CD4-positive, alpha-beta T cell treated with Interleukin-6 at 100 ng/mL for 8 hours (primary cell): ENCODE measurements at places on chromosomes 6 and 20.

DNA sequence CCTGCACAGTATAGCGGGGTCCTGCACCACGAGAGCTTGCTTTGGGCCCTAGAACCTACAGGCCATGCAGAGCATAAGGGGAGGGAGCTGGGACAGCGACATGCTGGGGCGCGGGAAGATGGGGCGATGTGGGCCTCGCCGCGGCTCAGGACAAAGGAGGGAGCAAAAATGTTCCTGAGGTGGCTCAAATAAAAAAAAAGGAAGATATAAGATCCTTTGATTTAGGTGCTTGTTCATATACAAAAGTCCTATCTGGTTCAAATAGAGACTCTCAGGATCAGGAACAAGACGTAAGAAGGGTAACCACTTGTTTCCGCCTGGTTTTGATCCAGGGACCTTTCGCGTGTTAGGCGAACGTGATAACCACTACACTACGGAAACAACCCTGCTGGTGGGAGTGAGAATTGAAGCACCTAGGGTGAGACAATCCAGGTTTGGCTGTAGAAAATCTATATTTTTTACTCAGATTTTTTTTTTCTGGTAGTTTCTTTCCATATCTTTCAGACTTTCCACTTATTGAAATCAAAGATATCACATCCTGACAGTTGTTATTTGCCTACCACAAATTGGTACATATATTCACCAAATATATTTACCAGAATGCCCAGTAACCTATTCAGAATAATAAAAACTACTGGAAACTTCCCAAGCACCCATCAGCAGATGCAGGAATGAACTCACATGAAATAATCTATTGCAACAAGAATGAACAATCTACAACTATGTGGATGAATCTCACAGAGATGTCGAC, 177.9 kb upstream of the ZNF184 start:
- no peak for DNase-seq

- DNase-seq, result no peak
These were observed 2.6 kb downstream of the RPS10 start for GRCh38 chr6:34423254-34423653.

- no peak for DNase-seq
These were observed 67.7 kb downstream of the SLC16A10 start for GRCh38 chr6:111154981-111155380.

- no peak for DNase-seq
These were observed 159.3 kb upstream of the CENPW start for GRCh38 chr6:126180585-126180984.

DNA sequence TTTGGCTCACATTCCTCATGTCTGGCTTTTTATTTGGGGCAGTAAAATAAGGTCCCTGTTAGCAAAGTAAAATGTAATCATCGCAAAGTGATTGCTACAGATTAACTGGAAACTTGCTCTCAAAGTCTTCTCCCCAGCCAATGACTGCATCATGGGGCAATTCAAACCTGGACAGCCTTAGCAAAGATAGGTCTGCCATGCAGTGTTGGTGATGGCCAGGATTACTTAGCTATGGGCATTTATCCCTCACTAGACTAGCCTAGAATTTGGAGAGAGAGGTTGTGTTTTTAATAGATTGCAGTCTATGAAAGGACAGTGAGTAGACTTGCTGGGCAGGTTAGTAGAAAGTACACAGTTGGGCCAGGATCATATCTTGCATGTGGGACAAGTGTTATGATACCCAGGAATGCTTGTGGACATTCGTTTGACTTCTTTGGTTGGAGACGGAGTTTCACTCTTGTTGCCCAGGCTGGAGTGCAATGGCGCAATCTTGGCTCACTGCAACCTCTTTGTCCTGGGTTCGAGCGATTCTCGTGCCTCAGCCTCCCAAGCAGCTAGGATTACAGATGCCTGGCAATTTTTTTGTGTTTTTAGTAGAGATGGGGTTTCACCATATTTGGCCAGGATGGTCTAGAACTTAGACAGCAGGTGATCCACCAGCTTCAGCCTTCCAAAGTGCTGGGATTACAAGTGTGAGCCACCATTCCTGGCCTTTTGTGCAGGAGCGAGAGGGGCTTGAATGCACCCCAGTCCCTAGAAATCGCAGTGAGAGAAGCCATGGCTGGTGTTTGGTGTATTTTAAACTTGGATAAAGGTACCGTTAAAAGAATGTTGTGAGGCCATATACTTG, 3.4 kb downstream of the RPS12 start:
- DNase-seq, result no peak

DNA sequence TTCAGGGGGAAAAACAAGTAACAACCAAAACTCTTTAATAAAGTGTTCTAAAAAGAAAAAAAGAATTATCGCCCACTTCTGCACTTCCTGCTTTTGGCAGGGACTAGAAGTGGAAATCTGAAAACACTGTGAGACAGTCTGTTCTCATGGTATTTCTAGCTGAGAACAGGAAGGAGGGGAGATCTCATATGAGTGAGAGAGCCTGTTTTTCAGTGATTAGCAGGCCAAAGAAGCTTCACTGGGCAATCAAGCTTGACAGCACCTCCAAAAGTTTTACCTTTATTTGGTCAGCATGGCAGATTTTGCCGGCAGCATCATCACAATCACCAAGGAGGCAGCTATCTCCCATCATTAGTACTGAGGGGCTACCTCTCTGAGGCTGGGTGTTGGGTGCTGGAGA, 79.5 kb upstream of the ATXN1 start:
- DNase-seq, result no peak

DNA sequence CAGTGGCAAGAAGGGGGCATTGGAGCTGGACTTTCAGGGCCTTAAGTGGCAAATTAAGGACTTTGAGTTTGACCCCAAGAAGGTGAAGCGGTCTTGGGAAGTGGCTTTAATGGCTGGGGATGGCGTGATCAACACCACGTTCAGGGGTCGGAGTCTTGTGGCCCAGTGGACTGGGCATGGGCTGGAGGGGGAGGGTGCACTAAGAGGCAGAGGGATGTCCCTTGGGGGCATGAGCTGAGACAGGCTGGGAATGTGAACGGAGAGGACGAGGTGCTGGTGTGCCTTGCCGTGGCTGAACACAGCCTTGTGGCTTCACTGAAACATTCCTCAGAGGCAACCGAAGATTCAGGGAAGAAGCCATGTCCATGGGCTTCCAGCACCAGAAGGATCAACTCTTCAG, 227.0 kb downstream of the SYNDIG1 start:
- DNase-seq, result no peak

GRCh38 chr6:27872642-27873020, 39.6 kb downstream of the OR2B2 start:
- no peak for DNase-seq

DNA sequence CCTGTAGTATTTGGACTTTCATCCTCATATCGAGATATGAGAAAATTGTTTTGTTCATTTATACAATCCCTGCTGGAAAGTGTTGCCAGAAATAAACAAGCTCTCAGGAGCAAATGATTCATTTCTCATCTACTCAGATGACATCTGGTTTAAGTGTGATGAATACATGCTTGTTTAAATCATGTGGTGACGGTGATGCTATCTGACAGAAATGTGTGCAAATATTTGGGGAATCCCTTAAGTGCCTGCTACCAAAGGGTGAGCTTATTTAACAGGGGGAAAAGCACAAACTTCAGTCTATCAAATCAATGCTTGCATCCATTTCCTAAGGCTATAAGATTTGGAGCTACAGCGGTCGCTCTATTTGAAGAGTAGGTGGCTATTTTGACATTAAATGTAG, 368.3 kb upstream of the SASH1 start:
- DNase-seq, result no peak

DNA sequence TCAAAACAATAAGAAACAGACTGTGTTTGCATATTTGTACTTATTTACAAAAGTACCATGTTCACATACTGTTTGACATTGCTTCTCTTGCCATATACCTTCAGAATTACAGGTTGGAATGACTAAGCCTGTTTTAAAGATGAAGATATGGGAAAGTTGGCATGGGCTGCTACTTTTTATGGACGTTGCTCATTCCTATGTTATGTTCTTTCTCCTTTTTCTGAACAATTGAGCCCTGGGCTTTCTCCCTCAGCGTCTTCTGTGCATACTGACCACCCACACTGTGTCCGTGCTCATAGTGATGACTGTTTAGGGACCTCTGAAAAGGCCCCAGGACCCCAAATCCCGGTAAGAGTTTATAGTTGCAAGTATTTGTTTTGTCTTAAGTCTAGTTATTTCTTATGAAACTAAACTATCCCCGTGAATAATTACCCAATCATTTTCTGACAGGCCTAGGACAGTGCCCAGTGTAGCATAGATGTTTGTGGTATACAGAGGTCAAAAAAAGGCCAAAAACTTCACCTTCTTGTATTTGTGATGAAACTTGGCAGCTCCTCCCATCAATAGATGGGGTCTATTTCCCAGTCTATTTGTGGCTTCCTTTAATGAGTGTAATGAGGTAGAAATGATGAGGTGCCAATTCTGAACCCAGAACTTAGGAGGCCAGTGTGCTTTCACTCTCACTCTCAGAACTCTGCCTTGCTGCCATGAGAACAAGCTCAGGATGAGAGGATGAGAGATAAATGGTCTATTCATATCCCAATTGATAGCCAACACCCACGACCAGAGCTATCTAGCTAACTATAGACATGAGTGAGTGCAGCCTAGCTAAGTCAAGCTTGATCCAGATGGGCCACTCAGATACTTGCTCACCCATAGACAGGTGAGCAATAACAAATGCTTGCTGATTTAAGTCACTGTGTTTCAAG, 40.9 kb downstream of the GSTA4 start:
- no peak for DNase-seq

GRCh38 chr20:36591854-36592641, 13.5 kb upstream of the RAB5IF start:
- peak; percentile 63 for DNase-seq

GRCh38 chr6:84766118-84766798, 1.9 kb upstream of the TBX18 start:
- no peak for DNase-seq

GRCh38 chr20:7980332-7981046, 39.1 kb downstream of the TMX4 start:
- DNase-seq, result no peak

DNA sequence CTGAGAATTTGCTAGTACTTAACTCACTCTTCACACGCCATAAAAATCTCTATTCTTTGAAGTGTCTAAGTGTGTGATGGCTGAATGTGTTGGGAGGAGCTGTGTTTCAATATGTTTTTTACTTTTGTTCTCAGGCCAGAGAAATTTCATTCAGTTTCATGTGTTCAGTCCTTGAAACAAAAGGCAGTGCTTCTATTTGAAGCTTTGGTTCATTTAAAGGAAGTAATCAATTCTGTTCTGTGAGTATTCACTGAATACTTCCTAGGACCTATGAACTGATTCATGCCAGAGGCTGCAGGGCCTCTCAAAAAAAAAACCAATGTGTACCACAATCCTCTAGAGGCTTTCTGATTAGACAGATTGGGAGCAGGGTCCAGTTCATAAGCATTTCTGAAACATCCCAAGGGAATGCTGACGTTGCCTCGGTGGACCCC, 12.4 kb upstream of the F13A1 start:
- no peak for DNase-seq

GRCh38 chr6:96468681-96469224, 52.9 kb upstream of the UFL1 start:
- no peak for DNase-seq

GRCh38 chr6:43634702-43635303, 837 bp upstream of the MAD2L1BP start:
- no peak for DNase-seq

DNA sequence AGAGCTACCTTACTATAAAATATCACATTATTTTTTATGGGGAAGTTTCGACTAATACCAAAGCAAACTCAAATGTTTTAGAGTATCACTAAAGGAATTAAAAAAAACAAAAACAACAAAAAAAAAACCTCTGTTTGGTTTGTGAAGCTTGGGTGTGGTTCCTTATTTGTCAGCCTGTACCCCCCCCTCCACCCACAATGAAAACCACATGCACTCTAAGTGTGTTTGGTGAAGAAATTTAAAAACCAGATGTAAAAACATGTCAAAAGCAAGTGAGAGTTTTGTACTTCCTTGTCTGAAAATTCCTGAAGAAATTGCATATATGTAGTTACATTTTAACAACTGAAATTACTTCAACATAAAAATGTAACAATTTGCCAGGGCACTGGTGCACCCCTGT, 3.1 kb downstream of the STK38 start:
- DNase-seq, result peak; percentile 69

DNA sequence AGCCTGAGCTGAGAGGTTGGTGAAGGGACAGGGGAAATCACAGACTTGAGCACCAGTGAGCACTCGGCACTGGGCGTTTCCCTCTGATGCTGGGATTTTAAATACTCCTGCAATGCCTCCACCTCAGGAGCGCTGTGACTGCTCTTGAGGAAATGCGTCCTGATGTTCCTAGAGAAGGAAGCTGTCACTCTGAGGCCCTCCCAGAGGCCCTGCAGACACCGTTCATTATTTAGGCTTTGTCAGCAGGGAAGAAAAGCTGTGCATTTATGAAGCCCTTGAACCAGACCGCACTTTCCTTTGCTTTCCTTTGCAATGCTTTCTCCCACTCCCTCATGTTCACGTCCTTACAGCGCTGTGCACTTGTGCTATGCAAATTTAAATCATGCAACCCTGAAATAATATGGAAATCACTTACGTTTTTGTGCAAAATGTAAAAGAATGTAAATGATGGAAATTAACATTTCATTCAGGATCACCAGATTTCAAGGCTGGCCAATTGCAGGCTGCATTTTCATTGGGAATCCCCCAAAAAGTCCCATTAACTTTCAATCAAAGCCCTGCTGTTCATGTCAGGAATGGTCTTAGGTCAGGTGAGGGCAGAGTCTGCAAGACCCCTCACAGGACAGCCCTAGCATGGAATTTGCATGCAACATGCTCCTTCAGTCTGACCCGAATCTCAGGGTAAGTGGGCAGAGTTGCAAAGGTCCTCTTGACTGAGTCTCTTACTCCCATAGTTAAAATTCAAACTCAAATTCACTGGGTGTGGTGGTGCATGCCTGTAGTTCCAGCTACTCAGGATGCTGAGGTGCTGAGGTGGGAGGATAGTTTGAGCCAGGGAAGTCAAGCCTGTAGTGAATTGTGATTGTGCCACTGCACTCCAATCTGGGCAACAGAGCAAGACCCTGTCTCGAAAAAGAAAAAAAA, 45.8 kb upstream of the SYNDIG1 start:
- no peak for DNase-seq

GRCh38 chr6:8064638-8065518, 689 bp upstream of the BLOC1S5 start:
- DNase-seq, result no peak

DNA sequence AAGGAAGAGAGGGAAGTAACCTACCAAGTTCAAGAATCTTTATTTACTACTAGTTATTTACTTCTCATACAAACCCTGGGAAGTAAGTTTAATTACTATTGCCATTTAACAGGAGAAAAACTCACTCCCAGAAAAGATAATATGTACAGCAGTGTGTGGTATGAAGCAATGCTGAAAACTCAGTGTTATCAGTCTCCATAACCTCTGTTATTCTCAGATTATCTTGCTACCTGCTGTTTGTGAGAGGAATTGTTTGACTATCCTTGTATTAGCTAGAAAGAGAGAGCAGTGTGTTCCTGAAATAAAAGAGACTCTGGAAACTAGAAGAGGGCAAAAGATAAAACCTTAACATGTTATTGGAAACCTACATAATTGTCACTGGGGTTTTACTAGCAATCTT, 38.2 kb downstream of the ADGRB3 start:
- no peak for DNase-seq

- peak; percentile 46 for DNase-seq
These were observed 25.0 kb upstream of the ABT1 start for GRCh38 chr6:26571592-26572296.

GRCh38 chr20:45774945-45775344, 16.7 kb downstream of the WFDC3 start:
- DNase-seq, result no peak
